ENCODE measurements at places on chromosomes 3 and 15.
A peak's percentile ranks its signal among the peaks of the same experiment; 100 is the strongest.

- DNase-seq = no peak
These were observed 151.8 kb downstream of the LRRN1 start for GRCh38 chr3:3951071-3951470.

DNA sequence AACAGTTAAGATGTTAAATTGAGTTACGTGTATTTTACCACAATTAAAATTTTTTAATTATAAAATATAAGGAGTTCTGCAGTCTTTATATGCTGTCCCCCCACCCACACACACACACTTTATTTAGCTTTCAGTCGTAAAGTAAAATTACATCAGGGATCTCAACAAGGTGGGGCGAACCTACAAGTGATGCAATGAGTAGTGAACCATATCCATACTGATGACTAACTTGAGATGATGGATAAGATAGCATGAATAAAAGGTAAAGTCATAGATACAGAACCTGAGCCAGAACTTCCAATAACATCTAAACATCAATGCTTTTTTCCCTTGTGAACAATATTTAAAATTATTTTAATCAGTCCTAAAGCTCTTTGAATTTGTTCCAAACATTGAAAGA is 77.2 kb downstream of the VPS13C start:
- DNase-seq = no peak

DNA sequence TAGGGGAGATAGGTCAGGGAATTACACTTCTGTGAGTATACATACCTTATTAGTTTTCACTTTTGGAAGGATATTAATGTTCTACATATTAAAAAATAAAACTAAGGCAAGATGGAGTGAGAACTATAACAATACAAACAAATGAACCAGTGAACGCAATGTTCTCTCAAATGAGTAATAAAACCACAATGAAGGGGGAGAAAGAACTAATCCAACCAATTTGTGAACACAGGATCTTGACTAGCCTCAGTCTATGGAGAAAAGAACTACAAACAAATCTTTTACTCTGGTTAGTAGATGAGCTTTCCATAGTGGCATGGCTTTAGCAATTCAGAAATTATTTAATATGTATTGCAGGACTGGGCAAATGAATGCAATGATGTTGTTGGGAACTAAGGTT is 26.9 kb upstream of the ATOSA start:
- DNase-seq = no peak

GRCh38 chr3:131535596-131535995 is 32.8 kb upstream of the MRPL3 start:
- no peak for DNase-seq

DNA sequence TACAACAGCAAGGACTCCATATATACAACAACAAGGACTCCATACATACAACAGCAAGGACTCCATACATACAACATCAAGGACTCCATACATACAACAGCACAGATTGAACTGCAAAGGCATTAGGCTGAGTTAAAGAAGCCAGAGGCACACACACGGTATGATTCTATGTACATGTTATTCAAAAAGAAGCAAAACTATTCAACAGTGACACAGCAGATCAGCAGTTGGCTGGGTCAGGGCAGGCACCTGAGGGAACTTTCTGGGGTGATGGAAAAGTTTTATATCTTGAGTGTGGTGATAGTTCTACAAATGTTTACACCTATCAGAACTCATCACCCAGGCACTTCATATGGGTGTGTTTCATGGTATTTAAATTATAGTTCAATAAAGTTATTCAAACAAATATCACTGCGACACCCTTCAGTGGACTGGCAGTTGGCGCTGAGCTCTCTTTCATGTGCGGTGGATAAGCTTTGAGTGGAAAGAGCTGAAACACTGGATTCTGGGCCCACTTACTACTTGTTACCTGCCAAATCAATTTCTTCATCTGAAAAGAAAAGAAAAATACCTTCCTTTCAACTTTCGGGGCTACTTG is 28.0 kb downstream of the RFTN1 start:
- no peak for DNase-seq

DNA sequence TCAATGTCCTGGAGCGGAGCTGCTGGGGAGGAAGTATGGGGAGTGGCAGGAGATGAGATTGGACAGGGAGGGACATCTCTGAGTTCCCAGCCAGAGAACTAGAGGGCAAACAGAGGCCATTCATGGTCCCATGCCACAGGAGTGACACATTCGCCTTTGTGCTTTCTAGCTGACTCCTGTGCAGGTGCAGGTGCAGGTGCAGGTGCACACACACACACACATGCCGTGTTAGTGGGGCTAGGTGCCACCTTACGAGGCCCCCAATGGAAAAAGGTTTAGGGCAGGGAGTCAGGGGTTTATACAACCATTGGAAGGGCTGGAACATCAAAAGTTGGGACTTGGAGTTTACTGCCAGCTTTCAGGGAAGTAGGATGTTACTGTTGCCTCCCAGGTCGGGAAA is 52.0 kb downstream of the TPRA1 start:
- DNase-seq = no peak

DNA sequence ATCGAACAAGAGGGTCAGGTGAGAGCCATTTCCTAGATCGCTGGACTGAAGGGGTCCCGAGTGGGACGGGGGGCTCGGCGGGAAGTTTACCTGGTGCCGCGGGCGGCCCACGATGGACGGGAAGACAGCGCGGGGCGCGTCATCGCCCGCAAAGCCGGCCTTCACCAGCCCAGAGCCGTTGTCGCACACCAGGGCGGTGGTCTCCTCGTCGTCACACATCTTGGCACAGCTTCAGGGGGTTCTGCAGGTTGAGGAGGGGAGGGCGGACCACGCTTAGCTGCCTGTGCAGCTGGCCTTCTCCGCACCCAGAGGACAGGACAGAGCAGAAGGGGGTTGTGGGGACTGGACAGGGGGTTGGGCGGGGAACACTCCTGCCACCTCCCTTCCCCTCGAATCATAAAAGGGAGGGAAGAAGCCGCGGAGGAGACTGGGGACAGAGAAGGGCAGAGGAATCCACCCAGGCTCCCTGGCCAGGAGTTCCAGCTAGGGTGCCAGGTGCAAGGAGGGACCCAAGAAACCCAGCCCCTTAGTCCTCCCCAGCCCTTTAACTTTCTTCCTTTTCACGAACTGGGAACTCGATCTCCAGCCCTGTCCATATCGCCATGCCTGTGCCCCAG is 651 bp downstream of the ACTC1 start:
- no peak for DNase-seq

GRCh38 chr3:193795062-193795690 is 202.2 kb downstream of the OPA1 start:
- DNase-seq = no peak

DNA sequence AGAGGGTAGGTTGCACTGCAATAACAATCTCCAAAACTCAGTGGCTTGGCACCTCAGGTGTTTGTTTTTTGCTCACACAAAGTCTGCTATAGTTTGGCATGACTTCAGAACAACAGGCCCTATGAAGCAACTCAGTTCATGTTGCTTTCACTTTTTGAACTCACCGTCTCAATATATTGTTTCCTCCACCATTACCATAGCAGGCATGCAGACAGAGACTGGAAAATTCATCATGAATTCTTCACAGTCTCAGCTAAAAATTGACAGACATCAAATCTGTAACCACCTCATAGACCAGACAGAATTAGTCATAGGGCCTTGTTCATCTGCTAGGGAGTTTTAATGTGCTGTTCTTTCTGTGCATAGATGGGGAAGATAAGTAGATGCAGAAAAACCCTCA is 161.4 kb upstream of the POU1F1 start:
- DNase-seq = no peak

DNA sequence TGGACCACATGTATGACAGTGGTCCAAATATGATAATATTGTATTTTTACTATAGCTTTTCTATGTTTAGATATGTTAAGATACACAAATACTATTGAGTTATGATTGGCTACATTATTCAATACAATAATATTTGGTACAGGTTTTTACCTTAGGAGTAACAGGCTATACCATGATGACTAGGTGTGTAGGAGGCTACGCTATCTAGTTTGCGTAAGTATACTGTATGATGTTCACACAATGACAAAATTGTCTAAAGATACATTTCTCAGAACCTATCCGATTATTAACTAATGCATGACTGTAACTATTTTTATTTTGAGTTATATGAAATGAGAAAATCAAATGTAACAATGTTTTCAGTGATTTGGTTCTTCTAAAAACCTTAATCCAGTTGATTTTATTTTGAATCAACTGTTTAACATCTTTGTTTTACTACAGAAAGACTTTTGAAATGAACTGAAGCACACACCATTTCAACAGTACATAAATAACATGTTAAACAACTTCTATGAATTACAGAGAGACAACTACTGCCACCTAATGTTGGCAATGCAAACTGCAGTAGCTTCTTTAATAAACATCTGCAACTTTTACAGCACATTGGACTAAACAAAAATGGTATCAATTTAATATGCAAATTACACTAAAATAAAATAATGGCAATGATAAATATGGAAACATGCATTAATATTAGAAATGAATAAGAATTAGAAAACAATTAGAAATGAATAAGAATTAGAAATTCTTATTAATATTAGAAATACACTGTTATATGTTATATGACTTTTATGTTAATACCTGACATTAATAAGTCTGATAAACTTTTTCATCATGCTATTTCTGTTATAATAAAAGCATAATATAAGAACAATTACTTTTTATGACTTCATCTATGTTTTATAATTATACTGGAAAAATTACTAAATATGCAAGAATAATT is 255.7 kb downstream of the MBNL1 start:
- DNase-seq = peak; percentile 23

DNA sequence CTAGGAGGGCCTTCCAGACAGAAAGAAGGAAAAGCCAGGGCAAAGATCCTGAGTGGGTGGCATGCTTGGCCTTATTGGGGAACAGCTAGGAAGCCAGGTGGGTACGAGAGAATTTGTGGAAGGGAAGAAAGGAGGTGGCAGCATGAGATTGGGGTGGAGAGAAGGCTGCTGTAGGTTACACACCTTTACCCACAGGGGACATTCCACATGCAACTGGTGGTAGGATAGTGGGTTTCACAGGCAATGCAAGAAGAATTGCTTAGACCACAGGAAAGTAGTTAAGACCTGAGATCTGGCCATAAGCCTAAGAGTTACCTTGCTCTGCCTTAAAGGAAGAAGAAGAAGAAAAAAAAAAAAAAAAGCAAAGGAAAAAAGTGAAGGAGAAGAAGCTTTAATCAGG is 19.8 kb downstream of the ANP32A start:
- DNase-seq = no peak

GRCh38 chr3:152554980-152555379 is 280.0 kb upstream of the P2RY1 start:
- DNase-seq = no peak

GRCh38 chr15:74631935-74632560 is 16.4 kb downstream of the CLK3 start:
- DNase-seq = peak; percentile 17

GRCh38 chr15:63848879-63849551 is 15.3 kb upstream of the HERC1 start:
- no peak for DNase-seq

DNA sequence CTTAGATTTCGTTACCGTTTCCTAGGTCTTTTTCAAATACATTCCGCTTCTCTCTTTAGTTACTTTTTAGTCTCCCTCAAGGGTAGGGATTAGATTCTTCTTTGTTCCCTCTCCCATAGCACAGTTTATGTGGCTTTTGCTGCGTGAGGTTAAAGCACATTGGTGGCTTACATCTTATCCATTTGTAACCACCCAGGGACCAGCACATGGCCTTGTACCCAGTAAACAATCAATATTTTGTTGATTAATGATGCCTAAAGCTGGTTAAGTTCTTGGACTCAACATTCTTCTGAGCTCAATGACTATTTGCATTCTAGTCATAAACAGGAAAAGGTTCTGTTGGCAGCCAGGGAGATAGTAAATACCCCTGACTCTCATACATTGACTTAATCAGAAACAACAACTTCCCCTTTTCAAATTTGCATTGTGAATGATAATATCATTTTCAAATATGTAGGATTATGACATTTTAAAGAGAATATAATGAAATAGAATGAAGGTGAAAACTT is 60.2 kb downstream of the CACNA1D start:
- DNase-seq = no peak

- no peak for DNase-seq
These were observed 151.9 kb upstream of the UBE2E1 start for GRCh38 chr3:23653647-23654525.

DNA sequence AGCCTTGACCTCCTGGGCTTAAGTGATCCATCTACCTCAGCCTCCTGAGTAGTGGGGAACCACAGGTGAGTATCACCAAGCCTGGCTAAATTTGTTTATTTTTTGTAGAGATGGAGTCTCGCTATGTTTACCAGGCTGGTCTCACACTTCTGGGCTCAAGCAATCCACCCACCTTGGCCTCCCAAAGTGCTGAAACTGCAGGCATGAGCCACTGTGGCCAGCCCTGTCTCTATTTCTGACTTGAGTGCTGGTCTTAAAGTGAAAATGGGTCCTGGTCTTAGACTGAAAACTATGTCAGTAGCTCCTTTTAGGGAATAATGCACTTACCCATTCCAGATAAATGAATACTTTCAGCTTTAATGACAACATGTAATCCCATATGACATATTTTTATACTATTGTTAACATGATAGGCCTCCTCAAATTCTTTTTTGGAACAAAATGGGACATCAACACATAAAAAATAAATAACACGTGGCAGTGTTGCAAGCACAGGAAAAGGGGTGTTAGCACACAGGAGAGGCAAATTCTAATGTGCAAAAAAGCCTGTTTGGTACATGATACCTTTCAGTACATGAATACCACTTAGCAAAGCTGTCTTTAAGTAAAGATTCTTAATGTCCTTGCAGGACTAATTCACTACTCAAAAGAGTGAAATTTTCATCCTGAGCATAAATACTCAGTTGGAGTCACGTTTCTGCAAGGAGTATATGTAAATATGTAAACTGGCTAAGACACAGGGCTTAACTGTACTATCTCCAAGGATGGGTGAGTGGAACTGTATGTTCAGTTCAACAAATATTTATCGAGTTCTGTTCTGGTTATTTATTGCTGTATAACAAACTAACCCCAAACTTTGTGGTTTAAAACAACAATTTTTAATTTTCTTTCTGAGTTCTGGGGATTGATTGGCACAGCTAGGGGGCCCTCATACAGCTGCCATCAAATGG is 194.7 kb downstream of the NR1D2 start:
- no peak for DNase-seq

DNA sequence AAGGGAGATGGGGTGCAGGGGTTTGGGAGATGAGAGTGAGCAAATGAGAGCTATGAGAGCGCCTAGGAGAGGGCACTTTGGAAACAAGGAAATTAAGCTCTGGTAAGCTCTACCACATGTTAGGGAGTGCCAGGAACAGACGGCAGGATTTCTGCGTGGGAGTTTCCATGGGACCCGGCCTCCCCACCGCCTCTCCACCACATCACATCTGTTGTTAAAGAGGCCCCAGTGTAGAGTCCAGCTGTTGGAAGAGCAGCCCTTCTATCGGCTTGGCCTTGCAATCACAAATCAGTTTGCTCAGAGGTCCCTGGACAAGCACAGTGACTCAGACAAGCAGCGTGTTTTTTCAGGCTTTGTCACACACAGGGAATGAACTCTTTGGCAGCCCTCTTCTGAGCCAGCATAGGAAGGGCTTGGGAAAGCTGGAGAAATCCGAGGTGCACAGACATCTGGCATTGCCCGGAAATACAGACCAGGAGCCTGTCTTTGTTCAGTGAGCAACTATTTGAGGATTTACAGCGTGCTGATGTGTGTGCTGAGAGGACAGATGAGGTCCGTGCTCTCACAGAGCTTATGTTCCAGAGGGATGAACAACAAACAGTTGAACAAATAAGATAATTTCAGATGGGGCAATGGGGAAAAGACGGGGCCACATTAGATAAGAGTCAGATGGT is 370.6 kb upstream of the PROK2 start:
- peak; percentile 74 for DNase-seq

GRCh38 chr15:98000249-98001203 is 40.0 kb downstream of the ARRDC4 start:
- no peak for DNase-seq

- peak; percentile 74 for DNase-seq
These were observed 225.6 kb upstream of the TLE3 start for GRCh38 chr15:70323111-70323851.
